PC-3 (cell line): ENCODE measurements at places on chromosomes 2 and 18. TPM values are rescaled to one million over a fixed set of nuclear protein-coding genes. Genes with fewer than 3 reads are reported as not detected.

NR4A2 gene
- total RNA-seq = 12.0 and 13.8 TPM in 2 replicates

CABYR gene
- 5.4 and 5.6 TPM in 2 replicates for total RNA-seq

IL1R2 gene
- 5.6 and 6.0 TPM in 2 replicates for total RNA-seq

CHRND gene
- not detected in 2 replicates for total RNA-seq

DNA sequence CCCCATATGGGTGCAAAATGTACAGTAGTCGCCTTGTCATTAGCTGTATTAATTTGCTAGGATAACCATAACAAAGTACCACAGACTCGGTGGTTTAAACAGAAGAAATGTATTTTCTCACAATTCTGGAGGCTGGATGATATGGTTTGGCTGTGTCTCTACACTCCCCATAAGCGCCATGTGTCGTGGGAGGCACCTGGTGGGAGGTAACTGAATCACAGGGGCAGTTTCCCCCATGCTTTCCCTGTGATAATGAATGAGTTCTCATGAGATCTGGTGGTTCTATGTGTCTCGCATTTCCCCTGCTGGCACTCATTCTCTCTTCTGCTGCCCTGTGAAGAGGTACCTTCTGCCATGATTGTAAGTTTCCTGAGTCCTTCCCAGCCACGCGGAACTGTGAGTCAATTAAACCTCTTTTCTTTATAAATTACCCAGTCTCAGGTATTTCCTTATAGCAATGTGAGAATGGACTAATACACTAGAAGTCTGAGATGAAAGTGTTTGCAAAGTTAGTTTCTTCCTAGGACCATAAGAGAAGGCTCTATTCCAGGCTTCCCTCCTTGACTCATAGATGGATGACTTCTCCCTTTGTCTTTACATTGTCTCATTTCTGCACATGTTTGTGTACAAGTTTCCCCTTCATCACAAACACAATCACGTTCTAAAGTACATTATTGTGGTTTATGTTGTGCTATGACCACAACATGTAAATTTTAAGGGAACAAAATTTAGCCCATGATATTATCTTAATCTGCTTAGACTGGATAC lies 1442.6 kb downstream of the SUCLG1 start:
- no peak for DNase-seq

GRCh38 chr2:148362144-148362796 lies 282.3 kb upstream of the EPC2 start:
- no peak for DNase-seq

- DNase-seq = no peak
These were observed 521.7 kb upstream of the SPHKAP start for GRCh38 chr2:228703152-228703551.

DNA sequence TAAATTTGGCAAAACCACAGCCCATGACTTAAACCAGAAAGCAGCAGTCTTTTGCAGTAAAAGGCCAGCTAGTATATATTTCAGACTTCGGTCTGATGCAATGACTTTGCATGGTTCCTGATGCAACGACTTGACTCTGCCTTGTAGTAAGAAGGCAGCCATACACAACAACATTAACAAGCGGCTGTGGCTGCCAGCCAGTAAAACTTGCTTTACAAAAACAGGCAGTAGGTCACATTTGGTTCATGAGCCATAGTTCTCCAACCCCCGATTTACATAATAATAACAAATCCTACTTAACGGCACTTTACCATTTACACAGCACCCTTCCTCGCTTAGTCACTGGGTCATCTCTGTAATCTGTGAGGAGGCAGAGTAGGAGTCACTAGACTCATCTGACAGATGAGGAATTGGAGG lies 410.3 kb downstream of the LRATD1 start:
- DNase-seq = peak; percentile 65

DNA sequence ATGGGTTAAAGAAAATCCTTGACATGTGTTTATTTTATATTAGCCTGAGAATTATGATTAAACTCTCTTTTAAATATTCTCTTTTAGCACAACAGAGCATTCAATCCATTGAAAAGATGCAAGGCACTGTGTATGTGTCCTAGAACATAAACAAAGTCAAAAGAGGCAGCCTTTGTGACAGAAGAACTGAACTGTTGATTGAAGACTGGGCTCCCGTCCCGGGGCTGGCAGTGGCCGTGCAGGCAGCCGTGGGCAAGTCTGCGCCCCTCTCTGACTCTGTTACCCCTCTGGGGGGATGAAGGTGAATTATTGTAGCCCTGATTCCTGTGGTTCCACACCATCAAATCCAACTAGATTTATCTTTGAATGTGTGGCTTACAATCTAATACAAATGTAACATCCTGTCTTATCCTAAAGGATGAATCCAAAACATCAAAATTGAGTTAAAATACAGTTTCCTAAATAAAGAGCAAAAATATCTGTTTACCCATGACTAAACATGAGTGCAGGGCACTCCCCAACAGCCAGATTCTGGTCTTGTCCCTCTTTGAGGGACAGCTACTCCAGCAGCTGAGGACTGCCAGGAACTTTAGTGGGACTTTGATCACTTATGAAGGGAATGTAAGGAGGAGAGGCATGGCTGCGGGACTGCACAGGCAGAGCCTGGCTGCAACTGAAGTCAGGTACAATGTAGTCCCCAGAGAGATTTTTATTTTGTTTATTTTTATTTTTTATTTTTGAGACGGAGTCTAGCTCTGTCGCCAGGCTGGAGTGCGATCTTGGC lies 37.3 kb upstream of the SH3BP4 start:
- no peak for DNase-seq

- peak; percentile 82 for DNase-seq
These were observed 113.8 kb downstream of the SH3RF3 start for GRCh38 chr2:109242654-109243331.

DNA sequence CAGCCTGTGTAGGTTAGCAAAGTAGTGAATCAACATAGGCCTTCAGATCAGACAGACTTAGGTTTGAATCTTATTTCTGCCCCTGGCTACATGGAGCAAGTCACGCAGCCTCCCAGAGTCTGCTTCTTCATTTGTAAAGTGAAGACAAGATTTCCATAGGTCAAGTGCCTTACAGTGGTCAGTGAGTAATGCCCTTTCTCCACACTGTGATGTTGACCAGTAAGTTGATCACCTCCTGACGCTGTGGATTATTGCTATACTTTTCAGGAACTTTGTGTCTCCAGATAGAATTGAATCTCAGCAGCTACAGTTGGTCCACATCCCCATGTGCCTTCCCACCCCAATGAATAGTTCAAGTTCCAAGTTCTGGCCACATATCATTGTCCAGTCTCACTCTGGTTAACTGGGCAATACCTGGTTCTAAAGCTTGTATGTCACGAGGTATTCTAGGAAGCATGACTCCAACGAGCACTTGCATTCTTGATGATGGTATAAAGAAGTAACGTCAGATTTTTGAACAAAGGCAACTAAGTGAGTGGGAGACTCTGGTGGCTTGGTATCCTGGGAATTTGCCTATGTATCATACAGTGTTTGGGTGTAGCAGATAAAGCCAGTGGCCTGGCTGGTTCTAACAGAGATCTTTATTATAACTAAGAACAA lies 2.1 kb upstream of the CLIP4 start:
- no peak for DNase-seq

DNA sequence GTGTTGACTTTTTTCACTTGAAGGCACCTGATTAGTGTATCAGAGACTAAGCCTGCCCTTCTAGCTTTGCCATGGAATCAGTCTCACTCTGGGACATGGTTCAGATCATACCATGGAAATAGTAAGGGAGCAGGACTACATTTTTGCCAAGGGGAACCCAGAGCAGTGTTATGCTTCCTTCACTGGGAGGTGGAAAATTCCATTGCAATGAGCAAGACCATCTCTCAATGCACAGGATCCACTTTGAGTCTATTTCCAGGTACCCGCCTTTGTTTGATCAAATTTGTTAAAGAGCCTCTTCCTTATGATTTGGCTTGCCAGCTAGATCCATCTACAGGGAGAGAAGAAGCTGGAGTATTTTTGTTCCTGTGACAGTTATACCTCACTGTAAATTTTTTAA lies 395.8 kb downstream of the MTX2 start:
- peak; percentile 46 for DNase-seq

- no peak for DNase-seq
These were observed 3.0 kb downstream of the MEIS1 start for GRCh38 chr2:66437691-66438497.
